Bone marrow (tissue), 2 donors: ENCODE measurements at places on chromosomes 11 and 22.

GRCh38 chr22:49826603-49827270 is 936 bp downstream of the BRD1 start:
- DNase-seq, result no peak

DNA sequence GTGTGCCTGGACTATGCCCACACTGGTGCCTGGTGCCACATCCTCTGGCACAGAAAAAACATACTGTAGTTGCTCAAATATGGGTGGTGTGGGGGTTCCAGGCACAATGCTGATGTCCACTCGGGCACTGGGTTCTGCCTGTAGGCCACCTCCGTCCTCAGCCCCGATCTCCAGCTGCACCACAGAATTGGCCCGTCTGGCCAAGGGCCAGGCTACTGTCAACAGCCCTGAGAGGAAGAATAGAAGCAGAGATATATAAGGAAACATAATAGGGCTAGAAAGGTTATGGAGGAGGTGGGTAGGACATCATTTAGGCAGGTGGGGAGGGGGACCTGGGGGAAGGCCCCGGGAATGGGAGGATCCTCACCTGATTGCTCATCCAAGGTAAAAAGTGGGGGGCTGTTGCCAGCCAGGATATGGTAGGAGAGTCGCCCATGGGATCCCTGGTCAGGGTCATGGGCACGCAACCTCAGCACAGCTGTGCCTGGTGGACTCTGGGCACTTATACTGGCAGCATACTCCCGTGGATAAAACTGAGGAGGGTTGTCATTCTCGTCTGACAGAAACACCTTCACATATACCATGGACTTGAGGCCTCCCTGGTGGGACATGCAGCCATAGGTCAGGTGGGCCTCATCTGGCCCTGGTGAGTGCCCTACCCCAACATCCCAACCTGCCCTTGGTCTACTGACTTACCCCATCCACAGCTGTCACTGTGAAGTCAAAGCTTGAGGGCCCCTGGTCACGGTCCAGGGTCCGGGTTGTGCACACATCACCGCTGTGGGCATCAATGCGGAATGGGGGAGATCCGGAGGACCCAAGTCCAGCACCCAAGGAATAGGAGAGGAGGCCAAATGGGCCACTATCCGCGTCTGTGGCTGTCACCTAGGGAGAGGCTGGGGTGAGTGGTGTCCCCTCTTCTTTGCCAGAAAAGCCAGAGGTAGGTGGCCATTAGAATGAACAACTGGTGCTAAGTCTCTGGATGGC is 14.5 kb upstream of the TPP1 start:
- no peak for DNase-seq

DNA sequence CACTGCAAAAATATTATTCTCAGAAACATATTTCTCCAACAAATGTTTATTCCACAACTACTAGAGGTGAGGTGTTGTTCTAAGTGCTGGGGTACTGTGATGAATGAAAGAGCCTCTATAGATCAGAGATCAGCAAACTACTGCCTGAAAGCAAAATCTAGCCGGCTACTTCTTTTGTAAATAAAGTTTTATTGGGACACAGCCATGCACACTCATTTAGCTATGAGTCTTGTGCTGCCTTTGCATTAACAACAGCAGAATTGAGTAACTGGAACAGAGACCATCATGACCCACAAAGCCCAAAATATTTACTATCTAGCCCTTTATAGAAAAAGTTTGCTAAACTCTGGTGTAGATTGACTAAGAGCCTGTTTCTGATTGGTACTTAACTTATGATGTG is 37.1 kb upstream of the CRYBB3 start:
- no peak for DNase-seq

- no peak for DNase-seq
These were observed at the start of gene GAS2 for GRCh38 chr11:22666325-22666687. Gene GAS2, plus strand, starts transcription at chr11:22666611. Its CDS starts 8,259 bp downstream, at chr11:22674870.

DNA sequence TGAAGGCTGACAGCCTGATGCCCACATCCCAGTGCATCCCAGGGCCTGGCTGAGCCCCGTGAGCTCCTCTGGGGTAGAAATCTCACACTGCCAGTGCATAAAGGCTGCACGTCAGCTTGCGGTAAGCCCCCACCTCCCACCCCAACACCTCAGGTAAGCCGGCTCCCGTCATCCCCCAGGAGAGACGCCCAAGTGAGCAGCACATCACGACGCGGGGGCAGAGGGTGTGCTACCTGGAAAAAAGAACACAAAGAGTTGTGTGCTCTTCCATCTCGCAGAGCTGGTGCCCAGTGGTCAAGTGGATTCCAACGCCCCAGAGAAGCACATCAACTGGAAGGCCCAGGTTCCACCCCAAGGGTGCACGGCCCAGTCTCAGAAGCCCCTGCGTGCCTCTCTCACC is 50.0 kb downstream of the IGSF9B start:
- DNase-seq, result no peak

- no peak for DNase-seq
These were observed 26.1 kb downstream of the SHISAL1 start for GRCh38 chr22:44286646-44287045.

DNA sequence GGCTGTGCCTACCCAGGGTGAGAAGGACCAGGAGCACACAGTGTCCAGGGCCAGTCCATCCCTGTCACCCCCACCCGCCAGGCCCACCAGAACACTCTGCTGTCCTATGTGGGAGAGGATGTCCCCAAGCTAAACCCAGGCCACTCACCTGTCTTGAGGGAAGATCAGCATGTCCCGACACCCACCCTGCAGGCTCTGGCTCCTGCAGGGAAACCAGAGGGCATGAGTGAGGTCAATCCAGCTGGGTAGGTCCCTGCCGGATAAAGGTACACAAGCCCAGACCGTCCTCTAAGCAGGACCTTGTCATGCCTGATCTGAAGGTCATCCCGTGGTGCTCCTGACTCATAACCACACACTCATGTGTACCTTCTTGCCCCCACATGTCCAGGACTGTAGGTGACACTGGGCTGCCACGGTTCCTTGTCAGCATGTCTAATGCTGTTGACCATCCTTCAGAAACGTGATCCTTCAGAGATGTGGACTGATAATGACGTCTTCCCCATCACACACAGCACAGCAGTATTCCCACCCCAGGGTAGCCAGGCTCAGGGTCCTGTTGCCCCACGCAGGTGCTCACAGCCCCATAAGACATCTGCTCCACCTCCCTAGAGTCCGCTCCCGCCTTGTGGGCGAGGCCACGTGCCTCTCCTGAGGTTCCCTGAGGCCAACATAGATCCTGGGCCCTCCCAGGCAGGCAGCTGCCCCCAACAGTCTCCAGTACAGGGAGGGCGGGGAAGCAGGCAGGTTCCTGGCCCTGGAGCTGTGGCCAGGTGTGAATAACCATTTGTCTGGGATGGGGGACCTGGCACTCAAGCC is 6.1 kb downstream of the ARVCF start:
- no peak for DNase-seq

DNA sequence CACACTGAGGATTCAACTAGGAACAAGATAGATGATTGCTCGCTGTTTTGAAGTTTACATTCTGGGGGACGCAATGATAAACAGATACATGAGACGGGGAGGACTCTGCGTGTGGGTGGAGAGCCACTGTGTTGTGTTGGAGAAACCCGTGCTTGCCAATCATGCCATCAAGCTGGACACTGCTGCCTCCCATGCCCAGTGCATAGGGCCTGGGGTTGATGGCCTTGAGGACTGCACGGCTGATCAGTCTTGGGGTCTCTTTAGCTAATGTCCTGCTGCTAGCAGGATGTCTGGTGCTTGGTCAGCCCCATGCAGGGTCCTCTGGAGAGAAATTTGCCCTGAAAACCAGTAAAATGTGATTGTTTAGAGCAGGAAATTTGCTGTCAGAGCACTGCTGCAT is 221.2 kb upstream of the B3GAT1 start:
- no peak for DNase-seq
